ENCODE measurements at places on chromosomes 4 and X.

DNA sequence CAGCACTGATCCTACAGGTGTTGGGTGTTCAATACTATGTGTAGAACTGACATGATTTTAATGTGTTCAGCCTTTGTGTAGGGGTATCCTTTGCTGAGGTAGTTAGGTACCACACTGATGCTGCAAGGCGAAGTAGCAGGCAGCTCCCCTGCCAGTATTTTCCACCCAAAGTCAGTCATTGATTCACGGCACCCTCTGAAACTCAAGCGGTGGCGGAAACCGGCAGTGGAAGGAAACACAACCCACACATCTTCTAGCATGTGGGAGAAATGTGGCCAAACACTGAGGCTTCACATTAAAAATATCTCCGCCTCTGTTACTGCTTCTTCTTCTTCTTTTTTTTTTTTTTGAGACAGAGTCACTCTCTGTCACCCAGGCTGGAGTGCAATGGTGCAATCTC lies 126.3 kb downstream of the AASDH start:
- no peak for DNase-seq

DNA sequence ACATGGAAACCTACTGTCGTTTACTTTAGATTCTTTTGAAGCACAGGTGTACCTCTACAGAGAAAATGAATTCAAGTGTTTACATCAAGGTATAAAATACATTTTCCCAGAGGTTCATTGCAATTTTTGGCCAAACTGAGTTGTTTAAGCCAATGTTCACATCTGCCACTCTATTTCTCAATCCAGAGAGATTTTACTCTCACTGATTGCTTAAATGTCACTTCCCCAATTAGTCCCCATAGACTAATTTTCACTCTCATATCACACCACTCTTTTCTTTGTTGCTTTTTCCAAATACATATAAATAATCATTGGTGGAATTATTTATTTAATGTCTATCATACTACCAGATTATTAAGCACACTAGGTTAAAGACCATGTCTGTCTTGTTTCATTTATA lies 271.8 kb downstream of the PPP3CA start:
- DNase-seq = no peak

- DNase-seq = no peak
Measured at GRCh38 chr4:73822389-73822788, 14.1 kb upstream of the CXCL6 start.

DNA sequence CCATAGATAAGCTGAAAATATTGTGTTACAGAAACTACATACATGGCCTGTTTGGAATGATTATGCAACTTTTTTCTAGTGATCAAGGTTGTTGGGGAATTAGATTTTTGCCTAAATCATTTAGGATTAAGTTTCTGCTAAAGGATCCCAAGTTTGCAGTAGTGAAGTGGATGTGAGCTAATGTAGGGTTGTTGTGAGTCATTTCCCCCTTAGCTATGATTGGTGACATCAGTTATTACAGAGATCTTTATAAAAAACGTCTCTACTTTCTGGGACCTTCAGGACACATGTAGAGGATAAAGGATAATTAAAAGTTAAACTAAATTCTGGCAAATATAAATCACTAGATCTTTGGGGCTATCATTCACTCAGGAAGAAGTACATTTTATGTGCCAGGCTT lies 133.3 kb downstream of the GATB start:
- no peak for DNase-seq

- no peak for DNase-seq
Measured at GRCh38 chr4:21830272-21830671, 118.3 kb downstream of the KCNIP4 start.
